ENCODE measurements at places on chromosomes 13 and 19.

DNA sequence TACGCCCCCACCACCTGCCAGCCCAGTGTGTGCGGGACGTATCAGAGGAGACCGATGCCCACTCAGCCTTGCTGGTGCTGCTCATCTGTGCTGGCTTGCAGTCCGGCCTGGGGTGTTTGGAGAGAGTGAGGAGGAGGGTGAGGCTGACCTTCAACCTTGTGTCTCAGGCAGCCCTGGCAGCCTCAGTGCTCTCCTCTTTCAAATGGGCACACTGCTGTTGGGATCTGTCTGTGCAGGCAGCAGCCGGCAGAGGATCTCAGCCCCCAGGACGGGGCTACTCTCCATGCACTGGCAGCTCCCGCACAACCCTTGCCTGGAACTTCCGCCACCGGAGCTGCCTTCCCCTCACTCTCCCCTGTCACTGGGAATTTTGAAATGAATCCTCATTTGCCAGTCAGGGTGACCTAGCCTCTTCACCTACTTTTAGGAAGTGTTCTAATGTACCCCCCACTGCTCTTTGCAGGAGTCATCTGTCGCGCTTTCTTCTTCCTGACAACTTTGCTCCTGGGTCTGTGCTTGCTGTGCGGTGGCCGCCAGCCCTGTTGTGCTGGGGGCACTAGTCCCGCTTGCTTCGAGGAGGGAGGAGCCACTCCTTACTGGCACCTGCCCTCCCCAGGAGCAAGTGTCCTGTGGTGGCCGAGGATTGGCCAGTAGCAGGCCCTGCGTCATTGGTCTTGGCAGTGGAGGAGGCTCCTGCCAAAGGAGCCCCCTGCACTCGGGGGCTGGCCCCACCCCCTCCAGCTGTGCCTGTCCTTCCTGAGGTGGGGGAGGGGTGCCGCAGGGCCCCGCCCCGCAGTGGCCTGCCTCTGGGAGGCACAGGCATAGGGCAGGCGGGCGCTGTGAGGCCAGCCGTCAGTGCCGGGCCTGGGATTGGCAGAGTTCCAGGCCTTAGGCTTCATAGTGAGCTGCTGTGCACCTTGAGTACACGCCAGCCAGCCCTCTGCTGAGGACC, 53.4 kb downstream of the TSSK6 start:
- DNase-seq, result no peak

DNA sequence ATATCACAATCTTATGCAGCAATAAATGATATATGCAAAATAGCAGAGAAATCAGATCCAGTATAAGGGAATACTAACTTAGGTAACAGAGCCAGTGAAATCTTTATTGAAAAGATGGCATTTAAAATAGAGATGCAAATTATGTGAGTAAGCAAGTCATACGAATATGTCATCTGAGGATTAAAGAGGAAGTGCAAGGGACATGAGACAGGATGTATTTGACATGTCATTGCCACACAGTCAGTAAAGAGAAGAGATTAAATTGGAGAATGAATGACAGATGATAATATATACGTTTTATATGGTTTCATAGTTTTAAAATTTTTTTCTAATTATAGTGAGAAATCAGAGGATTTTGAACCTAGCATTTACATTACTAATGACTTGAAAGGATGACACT, 426.4 kb downstream of the SLITRK5 start:
- DNase-seq, result no peak

- no peak for DNase-seq
Measured at GRCh38 chr19:38742296-38742695, 2.0 kb downstream of the CAPN12 start.

DNA sequence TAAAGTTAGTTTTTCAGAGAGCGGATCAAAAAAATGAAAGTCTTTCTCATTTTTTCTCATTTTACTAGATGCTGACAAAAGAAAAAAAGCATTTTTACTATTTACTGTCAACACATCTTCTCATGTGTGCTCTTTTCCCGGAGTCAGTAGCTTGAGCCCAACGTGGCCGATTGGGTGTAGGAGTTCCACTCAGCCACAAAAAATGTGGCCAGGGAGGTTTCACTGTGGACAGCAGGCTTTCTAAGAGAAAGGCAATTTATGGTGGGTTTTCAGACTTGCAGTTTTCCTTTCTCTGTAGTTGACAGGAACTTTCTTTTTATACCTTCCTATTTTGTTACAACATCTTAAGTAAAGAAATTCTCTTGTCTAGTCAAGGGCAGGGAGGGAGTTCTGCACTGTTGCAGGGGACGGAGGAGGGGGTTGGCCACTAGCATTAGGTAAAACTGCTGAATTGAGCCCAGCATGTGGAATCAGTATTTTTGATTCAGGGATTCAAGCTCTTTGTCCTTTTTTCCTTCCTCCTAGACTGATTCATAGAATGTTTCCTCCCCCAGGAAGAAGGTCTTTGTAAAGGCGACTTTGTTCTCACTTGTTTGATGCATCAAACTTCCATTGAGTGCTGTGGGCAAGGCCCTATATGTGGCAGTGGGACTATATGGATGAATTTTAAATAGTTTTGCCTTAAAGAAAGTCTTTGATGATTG, 123.1 kb downstream of the B3GLCT start:
- DNase-seq, result no peak

DNA sequence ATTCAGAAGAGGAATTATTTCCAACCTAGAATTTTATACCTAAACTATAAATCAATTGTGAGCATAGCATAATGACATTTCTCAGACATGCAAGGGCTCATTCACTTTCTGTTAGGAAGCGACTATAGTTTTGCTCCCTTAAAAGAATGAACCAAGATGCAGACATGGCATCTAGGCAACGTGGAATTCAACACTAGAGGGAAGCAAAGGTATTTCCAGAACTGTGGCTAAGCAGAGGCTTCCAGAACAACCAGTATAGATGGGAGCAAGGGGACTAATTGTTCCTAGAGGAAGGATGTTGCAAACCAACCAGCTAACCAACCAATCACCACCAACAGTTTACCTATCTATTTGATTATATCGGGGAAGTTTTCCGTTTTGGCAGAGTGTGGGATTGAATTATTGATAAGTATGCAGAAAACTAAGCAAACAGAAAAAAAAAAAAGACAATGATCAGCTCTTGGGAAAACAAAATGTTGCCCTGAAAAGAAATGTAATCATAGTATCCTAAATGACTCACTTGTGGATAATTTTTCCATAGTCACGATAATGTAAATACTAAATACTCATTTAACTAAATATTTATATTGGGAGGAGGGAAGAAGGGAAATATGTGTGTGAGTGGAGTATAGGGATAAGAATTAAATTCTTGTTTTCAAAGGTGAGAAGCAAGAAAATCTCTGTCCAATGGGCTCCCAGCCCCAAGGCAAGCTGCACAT, 21.1 kb downstream of the ARL11 start:
- no peak for DNase-seq

DNA sequence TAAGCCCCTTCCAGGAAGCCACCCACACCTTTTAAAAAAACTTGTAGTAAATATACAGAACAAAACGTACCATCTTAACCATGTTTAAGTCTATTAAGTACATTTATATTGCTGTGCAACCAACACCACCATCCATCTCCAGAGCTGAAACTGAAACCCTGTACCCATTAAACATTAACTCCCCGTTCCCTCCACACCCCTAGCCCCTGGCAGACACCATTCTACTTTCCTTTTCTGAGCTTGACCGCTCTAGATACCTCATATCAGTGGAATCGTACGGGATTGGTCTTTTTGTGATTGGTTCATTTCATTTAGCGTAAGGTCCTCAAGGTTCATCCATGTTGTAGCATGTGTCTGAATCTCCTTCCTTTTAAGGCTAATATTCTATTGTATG, 13.0 kb upstream of the SPATA13 start:
- no peak for DNase-seq
